ENCODE measurements at places on chromosomes 16 and 17.
A peak's percentile ranks its signal among the peaks of the same experiment; 100 is the strongest.

GRCh38 chr17:78583091-78583490, 5.9 kb upstream of the DNAH17 start:
- no peak for DNase-seq

DNA sequence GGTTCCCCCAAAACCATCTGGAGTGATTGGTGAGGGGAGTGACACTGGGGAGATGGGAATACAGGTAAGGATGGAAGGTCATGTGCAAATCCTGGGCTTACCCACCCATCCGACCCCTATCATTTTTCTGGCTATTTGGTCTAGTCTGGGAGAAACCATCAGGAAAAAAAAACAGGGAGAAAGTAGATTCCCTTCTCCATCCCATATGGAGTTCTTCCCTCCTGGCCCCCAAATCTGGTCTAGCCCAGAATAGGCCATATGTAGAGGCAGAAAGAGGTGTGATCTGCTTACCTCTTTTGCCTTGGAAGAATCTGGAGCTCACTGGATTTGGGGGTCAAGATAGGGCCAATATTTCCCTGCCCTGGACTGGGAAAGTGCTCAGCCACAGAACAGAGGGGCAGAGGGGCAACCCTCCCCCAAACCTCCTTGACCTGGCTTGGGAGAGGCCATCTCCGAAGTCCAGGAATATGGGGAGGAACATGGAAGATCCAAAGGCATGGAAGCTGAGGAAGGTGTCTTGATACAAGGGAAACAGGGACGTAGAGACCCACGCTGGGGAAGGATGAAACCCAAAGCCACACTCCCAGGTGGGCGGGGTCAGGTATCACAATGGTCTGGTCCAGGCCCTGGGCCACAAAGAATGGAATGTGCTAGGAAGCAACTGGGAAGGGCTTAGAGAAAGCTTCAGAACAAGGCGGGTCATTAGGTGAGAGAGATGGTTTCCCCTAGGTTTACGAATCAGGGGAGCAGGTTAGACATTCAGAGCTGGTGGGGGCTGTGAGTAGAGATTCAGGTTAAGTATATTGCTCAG, 16.2 kb downstream of the CHRNB1 start:
- no peak for DNase-seq

- no peak for DNase-seq
These were observed 1140.2 kb downstream of the CDH11 start for GRCh38 chr16:63981639-63982038.

- no peak for DNase-seq
These were observed 9.1 kb upstream of the SCNN1B start for GRCh38 chr16:23293016-23293415.

GRCh38 chr17:8158267-8159031, 4.3 kb downstream of the VAMP2 start:
- DNase-seq = peak; percentile 95

DNA sequence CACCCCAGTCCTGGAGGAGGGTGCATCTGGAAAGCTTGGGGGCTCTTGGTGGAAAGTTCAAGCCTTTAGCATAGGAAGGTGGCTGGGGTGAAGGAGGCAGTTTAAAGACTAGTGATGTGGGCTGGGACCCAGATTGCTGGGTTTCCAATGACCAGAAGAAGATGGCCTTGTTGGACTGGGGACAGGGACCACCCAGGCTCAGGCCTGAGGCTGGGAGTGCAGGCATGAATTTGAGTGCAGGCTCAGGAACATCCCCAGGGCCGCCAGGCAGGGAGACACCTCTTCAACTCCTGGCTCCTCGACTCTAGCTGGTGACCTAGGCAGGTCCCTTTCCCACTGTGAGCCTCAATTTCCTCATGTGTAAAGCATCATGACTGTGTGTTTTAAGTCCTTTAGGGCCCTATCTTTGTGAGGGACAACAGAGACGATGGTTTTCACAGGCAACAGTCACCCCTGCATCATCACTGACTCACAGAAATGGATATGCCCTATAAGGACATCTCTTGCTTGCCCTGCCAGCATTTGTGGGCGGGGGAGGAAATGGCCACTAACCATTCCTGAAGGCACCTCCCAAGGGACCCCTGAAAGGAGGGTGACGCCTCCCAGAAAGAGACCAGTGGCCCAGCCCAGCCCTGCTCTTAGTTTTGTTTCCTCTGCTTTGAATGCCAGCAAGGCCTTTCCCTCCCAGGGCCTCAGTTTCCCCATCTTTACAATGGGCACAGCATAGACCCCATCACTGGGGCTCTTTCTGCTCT, 11.1 kb downstream of the NLRC5 start:
- DNase-seq = no peak

GRCh38 chr17:29591737-29592608, 959 bp upstream of the ANKRD13B start:
- DNase-seq = peak; percentile 88

- DNase-seq = peak; percentile 45
These were observed 1.0 kb downstream of the LYRM1 start for GRCh38 chr16:20901436-20902112.

DNA sequence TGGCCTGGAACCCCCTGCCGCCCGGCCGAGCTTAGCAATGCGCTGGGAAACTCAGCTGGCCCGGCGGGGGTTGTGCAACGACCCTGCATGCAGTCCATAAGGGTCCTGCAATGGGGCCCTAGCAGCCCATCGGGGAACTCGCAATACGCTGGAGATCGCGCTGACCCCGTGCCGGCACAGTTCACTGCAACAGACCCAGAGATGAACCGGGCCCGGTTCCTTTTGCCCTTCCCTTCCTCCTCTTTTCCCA, 375 bp downstream of the SLC25A11 start:
- DNase-seq = no peak

- DNase-seq = peak; percentile 73
These were observed at the start of gene CYB561 for GRCh38 chr17:63445954-63446752. Gene CYB561 (minus strand): TSS chr17:63446306. CDS start chr17:63437547, 8,759 bp downstream.

DNA sequence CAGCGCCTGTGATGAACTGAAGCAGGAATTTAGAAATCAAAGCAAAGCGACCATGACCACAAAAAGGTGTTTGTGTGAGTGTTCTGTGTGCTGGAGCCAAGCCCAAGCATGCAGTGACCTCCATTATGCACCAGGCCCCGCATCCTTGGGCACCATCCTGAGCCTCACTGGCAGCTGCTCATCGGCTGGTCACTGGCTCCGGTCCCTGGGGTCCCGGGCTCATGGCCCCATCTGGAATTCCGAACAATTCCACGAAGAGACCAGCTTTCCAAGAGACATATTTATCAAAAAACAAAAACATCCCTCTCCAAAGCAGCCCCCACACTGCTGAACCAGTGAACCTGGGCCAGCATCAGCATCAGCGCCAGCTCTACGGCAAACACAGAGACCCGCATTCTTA, 15.2 kb upstream of the ZNF469 start:
- no peak for DNase-seq

- no peak for DNase-seq
These were observed 17.1 kb downstream of the ANKRD11 start for GRCh38 chr16:89473136-89473712.

DNA sequence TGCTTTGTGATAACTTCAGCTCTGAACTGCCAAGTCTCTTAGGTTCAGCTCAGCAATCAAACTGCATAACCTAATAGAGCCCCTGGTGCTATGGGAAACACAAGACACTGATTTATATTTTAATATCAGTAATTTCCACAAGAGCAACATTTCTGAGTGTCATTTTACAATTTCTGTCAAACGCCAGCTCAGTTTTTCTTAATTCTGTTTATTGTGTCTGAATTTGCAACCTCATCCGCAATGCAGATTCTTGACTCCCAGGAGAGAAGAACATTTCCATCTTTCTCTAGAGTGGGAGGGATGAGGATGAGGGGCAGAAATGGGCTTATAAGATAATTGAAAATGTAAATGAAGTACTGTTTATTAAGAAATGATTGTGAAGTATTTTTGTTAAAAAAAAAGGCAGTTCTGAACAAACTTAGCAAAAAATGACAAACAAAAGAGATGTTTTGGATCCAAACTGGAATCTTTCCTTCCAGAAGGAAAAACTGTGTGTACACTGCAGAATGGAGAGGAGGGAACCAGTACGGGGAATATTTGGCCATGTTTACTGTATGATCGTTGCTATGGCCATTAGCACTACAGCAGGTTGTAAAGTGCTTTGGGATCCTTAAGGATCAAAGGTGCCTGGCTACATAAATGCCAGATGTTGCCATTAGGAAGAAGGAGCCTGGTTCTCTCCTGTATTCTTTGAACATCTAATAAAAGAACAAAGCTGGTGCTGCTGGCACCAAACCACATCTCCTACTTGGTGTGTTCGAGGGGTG, 7.4 kb upstream of the PMFBP1 start:
- DNase-seq = no peak

DNA sequence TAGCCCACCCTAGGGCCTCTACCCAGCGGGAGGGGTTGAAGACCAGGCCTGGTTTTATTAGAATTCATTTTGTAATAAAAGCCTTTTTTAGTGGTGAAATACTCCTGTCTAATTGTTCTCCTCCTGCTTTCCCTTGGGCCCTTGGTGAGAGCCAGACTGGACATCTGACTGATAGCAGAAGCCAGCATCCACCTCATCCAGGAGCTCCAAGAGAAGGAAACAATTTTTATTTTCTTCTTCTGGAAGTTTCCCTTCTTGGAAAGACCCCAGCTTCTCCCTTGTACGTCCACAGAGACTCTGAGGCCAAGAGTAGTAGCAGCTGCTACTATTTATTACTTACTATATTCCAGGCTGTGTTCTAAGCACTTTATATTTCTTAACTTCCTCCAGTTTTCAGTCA, 4.0 kb upstream of the PHKG2 start:
- DNase-seq = no peak

GRCh38 chr16:85385463-85386331, 227.4 kb upstream of the GSE1 start:
- no peak for DNase-seq

- DNase-seq = no peak
These were observed 1.8 kb downstream of the SREBF1 start for GRCh38 chr17:17834974-17835373.

GRCh38 chr17:15513058-15513791, 45.8 kb upstream of the CDRT4 start:
- no peak for DNase-seq
